ENCODE measurements at places on chromosomes 1 and 21. TPM values are rescaled to one million over a fixed set of nuclear protein-coding genes. Genes with fewer than 3 reads are reported as not detected.

The NCF2 gene
- total RNA-seq, result not detected

The PGLYRP3 gene
- total RNA-seq, result not detected

The PLD5 gene
- total RNA-seq, result not detected

DNA sequence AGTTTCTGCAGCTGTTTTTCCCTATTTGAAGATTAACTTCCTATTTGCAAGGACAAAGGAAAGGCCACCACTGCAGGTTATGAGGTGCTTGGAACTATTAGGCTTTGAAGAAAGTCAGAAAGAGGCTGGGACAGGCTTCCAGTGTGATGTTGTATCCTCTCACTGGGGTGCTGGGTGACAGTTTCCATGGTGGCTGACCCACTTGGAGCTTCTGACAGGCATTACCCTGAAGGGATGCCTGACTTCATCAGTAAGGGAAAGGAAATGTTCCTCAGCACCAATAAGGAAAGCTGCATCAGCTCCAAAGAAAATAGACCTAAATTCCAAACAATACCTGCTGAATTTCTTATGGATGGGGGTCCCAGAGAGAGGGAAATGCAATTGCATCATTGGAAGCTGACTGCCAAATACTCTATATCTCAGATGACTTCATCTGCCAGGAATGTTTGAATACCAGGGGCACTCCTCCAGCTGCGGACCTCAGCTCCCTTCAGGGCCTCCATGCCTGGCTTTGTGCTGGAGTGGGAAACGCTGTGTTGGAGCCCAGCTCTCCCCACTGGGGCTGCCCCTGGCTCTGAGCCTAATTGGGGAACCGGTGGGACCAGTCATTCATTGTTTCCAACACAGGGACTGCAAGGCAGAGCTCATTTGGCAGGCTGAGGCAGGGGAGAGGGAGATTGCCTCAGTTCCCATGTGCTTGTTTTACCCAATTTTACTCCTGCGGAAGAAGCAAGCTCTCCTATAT, 76.6 kb downstream of the RGL1 start:
- H3K27ac ChIP-seq, result peak overlapping the region; percentile 46
- H3K36me3 ChIP-seq, result peaks cover 27% of the 10 kb centered on the region
- DNase-seq, result peak; percentile 90
- H3K4me1 ChIP-seq, result peaks cover 53% of the 10 kb centered on the region
- H3K4me3 ChIP-seq, result no peak overlapping the region

DNA sequence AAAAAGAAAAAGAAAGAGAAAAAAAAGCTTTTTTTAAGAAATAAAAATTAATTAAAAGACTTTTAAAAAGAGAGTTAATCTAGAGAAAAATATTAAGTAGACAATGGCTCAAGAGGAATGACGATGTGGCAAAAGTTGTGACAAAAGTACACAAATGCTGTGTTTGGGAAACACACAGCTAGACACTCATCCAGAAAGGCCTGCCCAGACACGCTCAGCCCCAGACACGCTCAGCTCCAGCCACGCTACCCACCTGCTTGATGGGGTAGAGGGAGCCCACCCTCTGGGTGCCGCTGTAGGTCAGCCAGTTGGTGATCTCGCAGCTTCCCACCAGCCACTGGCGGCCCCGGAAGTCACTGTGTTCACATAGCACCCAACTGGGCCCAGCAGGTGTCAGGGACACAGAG, 10.2 kb downstream of the CD52 start:
- H3K27ac ChIP-seq, result no peak overlapping the region
- H3K4me1 ChIP-seq, result no peaks in the 10 kb centered on the region
- H3K4me3 ChIP-seq, result no peak overlapping the region
- DNase-seq, result no peak

DNA sequence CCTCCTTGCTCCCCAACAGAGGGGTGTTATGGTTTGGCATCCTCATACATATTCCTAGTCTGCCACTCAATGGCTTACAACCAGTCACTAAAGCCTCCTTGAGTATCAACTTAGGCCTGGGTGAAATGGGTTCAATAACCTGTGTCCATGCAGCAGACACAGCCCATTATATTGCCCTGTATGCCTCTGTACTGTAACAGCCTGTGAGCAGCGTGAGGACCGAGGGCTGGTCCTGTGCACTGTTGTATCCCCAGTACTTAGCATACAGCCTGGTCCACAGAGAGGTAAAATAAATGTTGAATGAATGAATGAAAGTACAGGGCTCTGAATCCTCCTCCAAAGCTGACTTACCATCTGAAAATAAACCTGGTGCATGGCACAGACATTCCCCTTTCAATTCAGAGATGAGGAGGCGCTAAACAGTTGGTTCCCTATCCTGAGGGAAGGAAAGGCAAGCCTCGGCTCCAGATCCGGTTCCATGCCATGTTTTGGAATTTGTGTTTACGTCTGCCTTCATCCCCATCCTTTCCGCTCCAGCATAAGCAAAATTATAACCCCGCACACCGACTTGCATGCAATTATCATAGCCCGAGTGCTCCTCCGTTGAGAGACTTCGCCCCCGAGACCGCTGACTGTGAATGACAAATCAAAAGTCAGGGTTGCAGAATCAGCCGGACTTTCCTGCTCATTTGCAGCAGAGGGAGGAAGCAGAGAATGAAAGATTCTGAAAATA, 45.0 kb upstream of the DNAJC6 start:
- no peak for DNase-seq
- H3K27me3 ChIP-seq, result 0 out of 2 replicates have a peak, but pooled peaks cover 10% of the 10 kb centered on the region
- H3K27ac ChIP-seq, result no peak overlapping the region
- no peaks in the 10 kb centered on the region for H3K36me3 ChIP-seq

GRCh38 chr1:86551305-86551704, 4.4 kb downstream of the CLCA4 start:
- no peak overlapping the region for H3K27ac ChIP-seq
- no peaks in the 10 kb centered on the region for H3K4me1 ChIP-seq
- no peak overlapping the region for H3K4me3 ChIP-seq
- no peaks in the 10 kb centered on the region for H3K36me3 ChIP-seq
- no peaks in the 10 kb centered on the region for H3K27me3 ChIP-seq

- DNase-seq, result no peak
- H3K27me3 ChIP-seq, result no peaks in the 10 kb centered on the region
- no peaks in the 10 kb centered on the region for H3K36me3 ChIP-seq
- peaks cover 61% of the 10 kb centered on the region for H3K4me1 ChIP-seq
Measured at GRCh38 chr1:42964044-42964812, 5.6 kb upstream of the SLC2A1 start.

DNA sequence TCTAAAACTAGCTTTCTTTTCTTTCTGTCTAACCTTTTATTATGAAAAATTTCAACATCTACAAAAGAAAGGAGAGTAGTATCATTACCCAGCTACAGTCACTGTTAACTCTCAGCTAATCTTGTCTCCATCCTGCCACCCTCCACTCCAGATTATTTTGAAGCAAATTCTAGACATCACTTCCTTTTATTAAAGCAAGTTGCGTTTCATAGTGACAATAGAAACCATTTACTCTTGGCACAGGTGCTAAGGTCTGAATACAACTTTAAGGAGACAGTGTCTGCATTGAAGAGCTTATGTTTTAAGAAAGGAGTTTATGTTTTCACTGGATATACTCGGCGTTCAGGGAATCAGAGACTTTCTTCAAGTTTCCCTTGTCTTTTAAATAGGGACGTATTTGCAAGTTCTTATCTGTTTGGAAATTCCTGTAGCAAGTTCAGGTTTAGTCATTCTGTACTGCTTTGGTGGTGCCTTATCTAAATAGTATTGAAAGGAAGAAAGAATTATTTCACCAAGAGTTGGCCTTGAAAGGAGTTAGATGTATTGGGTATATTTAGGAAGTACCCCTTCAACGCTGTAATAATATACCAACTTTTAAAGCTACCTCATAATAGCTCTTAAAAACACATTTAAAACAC, 42.7 kb downstream of the ITSN1 start:
- peak overlapping the region; percentile 87 for H3K27ac ChIP-seq
- H3K4me1 ChIP-seq, result peaks cover 62% of the 10 kb centered on the region
- no peak for DNase-seq
- H3K36me3 ChIP-seq, result no peaks in the 10 kb centered on the region
- H3K4me3 ChIP-seq, result no peak overlapping the region
- no peaks in the 10 kb centered on the region for H3K27me3 ChIP-seq

- no peak overlapping the region for H3K4me3 ChIP-seq
- H3K36me3 ChIP-seq, result no peaks in the 10 kb centered on the region
- H3K27ac ChIP-seq, result no peak overlapping the region
- H3K4me1 ChIP-seq, result peaks cover 17% of the 10 kb centered on the region
- no peaks in the 10 kb centered on the region for H3K27me3 ChIP-seq
Measured at GRCh38 chr1:243406424-243406823, 150.6 kb downstream of the SDCCAG8 start.

GRCh38 chr1:60832367-60832766, 250.0 kb upstream of the NFIA start:
- H3K27ac ChIP-seq, result no peak overlapping the region
- H3K4me3 ChIP-seq, result no peak overlapping the region
- no peaks in the 10 kb centered on the region for H3K4me1 ChIP-seq
- no peaks in the 10 kb centered on the region for H3K36me3 ChIP-seq
- no peaks in the 10 kb centered on the region for H3K27me3 ChIP-seq
